ENCODE measurements at places on chromosomes 12 and 14. TPM values are rescaled to one million over a fixed set of nuclear protein-coding genes. Genes with fewer than 3 reads are reported as not detected.
A peak's percentile ranks its signal among the peaks of the same experiment; 100 is the strongest.

The SETD1B gene
- 6.1 TPM for total RNA-seq

The DUSP16 gene
- 15.0 TPM for total RNA-seq

The ENDOU gene
- total RNA-seq: 0.34 TPM

DNA sequence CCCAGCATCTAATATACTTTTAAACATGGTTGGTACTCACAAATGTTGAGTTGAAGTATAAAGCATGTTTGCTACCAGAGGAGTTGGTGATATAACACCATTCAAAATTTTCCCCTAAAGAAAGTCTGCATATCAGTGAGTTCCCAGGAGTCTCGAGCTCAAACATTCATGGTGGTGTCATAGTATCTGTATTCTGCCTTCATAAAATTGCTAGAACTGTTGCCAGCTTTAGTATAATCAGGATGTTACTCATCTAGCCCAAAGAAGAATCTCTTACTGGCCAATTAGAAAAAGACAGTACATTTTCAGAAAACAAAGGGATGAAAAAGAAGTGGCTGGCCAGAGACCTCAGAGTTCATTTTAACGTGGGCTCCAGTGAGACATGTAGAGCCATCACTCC, 374.7 kb downstream of the KCNH5 start:
- DNase-seq: peak; percentile 61

DNA sequence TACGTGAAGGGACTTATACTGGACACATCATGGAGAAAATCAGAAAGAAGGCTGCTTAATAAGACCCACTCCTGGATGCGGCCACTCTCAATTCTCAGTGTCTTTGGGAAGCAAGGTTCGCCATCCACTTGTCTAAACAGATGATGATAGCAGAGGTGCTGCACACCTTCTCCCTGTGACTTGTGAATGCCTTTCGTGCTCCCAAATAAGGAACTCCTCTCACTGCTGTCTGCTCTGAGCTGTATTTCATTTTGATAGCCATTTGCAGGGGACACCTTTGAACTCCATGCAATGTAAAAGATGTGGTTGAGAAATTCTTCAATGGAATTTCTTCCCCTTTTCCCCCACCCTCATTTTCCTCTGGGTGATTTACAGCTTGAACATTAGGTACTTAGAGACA, 11.6 kb downstream of the RMST start:
- DNase-seq: no peak

- no peak for DNase-seq
Measured at GRCh38 chr12:3020399-3020798, 56.8 kb upstream of the TSPAN9 start.

- peak; percentile 76 for DNase-seq
Measured at GRCh38 chr12:131795690-131796410, 32.3 kb upstream of the MMP17 start.

The GLS2 gene
- total RNA-seq: 0.65 TPM

The LRCOL1 gene
- total RNA-seq: not detected

DNA sequence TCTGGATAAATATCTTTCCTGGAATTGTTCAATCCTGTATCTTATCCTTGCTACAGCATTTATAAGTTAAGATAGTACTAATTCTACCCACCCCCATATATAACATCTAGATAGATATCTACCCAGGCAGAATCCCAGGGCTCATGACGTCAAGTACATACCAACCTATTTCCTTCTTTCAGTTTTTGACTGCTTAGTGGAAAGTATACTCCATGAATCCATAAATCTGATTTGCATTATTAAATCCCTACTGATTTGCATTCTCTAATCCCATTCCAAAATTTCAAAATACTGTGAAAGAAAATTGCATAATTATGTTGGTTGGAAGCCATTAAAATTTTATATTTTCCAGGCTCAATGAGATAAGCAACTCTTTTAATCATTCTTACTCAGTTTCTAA, 111.7 kb downstream of the KITLG start:
- no peak for DNase-seq

DNA sequence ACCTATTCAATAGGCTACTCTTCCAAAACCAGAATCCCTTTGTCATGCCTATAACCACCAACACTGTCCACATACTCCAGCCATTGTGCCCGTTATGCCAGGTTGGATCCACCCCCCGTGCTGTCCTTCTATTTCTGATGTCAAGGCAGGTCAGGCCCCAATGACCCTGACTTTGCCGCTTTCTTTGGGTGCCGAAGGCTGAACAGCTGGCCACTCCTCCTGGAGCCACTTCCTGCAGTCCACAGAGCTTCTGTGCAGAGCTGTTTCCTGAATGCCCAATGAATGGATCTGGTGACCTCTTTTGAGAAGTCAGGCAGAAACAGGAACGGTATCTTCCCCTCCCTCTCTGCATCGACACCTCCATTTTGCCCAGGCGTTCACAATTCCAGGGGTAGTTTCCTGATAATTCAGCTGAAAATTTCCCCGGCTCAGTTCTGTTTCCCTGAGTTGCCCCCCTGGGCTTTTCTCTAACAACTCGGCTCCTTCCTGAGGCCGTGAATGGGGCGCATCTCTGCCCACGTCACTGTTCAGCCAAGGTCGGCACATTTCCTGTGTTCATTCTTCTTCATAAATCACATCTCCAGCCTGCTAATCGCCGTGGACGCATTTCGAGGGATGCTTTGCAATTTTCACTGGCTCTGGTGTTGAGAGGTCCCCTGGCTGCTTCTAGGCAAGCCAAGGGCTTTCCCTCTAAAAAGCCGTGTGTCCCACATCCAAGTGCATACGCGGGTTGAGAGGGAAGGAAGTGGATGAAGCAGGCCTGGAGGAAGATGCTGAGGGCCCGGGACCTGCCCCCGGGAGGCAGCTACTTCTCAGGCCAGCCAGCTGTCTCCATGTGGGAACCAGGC, 86.5 kb downstream of the PAPOLA start:
- DNase-seq: no peak

DNA sequence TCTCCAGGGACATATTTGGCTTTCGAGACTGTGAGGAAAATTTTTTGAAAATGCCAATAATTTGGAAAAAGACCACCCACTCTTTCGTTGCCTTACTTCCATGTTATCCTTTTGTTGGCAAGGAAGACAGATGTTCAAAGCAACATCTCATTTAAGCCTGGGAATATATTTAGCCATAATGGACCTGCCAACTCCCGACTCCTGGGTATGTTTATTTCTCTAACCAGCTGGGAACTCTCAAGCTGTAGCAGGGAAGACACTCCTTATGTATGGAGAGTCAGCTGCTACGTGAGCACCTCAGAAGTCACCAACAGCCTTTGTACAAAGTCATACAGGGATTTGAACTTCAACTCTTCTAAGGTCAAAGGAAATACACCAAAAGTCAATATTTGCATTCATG, 96.5 kb upstream of the DAAM1 start:
- DNase-seq: no peak

The RHNO1 gene
- total RNA-seq: 33.4 TPM

GRCh38 chr12:105444653-105445102, 114.2 kb downstream of the C12orf75 start:
- peak; percentile 92 for DNase-seq

GRCh38 chr12:49636979-49637755, 13.8 kb downstream of the PRPF40B start:
- peak; percentile 39 for DNase-seq

- no peak for DNase-seq
Measured at GRCh38 chr12:124301084-124301654, 6.3 kb downstream of the RFLNA start.

GRCh38 chr14:100850841-100851585, 25.1 kb downstream of the MEG3 start:
- DNase-seq: no peak

- DNase-seq: no peak
Measured at GRCh38 chr12:124626971-124627411, 59.6 kb upstream of the NCOR2 start.

GRCh38 chr14:48391661-48392060, 716.3 kb upstream of the MDGA2 start:
- peak; percentile 0 for DNase-seq

DNA sequence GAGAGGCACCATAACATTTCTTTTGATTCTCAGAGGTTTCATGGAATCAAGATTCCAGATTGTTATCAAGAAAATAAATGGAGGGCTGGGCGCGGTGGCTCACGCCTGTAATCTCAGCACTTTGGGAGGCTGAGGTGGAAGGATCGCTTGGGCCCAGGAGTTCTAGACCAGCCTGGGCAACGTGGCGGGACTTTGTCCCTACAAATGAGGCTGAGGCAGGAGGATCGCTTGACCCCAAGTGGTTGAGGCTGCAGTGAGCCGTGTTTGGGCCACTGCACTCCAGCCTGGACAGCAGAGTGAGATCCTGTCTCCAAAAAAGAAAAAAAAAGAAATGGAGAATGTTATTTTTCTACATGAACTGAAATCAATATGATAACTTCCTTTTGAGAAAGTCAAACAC, 1.3 kb downstream of the SLC39A9 start:
- DNase-seq: no peak

DNA sequence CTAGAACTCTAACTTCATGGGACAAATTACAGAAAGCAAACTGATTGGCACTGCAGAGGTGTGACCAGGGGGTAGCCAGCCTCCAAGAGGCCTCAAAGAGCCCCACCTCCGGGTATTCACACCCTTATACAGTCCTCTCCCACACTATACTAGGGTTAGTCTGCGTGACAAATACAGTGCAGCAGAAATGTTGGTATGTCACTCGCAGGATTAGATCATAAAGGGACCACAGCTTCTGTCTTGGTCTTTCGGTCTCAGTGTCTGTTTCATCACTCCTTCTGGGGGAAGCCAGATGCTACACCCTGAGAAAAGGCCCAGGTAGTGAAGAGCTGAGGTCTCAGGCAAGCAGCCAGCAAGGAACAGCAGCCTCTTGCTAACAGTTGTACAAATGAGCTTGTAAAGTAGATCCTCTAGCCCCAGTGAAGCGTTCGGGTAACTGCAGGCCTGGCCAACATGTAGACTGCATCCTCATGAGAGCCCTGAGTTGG, 68.9 kb upstream of the SAV1 start:
- no peak for DNase-seq

- DNase-seq: no peak
Measured at GRCh38 chr12:123223241-123223668, 9.7 kb downstream of the MPHOSPH9 start.

GRCh38 chr12:50242751-50243191, 40.5 kb downstream of the LIMA1 start:
- DNase-seq: peak; percentile 68

DNA sequence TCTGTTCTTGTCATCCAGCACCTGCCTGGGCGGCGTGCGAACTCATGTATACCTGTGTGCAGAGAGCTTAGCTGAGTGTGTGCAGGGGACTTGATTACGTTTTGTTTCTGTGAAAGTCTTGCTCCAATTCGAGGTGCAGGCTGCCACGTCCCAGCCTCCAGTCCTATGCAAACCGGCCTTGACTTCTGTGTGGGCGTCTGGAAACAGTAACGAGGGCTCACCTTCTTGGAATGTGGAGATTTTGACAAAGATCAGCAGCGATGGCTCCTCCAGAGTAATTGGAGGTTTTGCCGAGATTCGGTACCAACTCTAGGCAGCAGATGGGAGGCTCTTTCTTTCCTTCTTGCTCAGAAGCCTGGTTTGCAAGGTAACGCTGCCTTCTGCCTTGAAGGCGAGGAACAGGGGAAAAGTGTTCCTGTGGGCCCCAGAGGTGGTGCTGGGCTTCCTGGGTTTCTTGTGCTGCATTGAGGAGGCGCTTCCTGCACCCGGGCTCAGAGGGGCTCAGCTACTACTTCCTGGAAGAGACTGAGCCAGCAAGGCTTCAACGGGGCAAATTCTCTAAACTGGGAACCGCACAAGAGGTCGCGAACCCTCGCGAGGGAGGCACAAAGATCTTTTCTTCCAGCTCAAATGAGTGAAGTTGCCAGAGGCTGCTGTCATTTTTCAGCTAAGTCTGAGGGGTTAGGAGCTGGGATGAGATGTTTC, 249.0 kb downstream of the AACS start:
- DNase-seq: no peak

The VSX2 gene
- total RNA-seq: not detected

DNA sequence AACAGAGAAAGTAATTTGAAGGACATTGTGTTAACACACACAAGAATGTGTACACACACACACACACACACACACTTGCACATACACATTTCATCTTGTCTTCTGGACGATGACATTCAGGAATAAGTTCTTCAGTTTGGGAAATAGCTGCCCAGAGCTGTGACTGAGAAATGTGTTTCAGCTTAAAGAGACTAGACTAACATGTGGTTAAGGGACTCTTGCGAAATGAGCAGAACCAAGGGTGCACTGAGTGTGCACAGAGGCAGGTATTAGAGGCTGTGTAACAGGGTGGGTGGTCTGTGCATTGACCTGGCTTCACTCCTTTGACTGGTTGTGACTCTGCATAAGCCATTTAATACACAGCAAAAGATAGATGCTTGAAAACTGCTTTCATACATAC, 29.4 kb upstream of the KCNA5 start:
- no peak for DNase-seq

DNA sequence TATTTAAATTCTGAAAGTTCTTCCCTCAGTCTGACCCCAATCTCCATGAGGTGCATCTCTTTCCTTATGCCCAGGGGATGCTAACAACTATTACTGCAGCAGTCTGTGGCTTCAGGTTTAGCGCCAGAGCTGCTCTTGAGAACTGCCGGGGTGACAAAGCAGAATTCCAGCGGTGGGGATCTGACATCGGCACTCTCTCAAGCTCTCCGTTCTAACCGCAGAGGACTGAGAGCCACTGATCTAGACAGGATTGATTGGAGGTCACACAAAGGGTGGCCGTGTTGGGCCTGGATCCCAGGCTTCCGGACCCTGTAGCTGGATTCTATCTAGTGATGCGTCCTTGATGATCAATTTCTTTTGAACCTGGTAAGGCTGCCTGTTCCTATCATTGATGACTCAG, 155.6 kb upstream of the TMEM132C start:
- no peak for DNase-seq

GRCh38 chr14:31466554-31466953, 9.2 kb upstream of the DTD2 start:
- no peak for DNase-seq

DNA sequence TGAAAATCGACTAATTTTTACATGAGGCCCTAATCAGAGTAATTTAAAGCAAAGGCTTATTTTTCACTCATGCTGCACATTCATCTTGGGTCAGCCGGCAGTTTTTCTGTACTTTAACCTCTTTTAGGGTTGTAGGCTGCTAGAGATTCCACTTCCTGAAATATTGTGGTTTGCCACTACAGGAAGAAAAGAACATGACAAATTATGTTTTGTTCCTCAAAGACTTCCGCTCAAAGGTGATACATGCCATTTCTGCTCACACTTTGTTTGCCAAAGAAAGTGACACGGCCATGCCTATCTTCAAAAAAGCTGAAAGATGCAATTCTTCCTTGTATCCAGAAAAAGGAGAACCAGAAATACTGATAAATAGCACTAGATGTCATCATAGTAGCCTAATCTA, 183.4 kb upstream of the PPFIA2 start:
- no peak for DNase-seq

The TAS2R19 gene
- total RNA-seq: 0.49 TPM

- peak; percentile 62 for DNase-seq
Measured at GRCh38 chr12:112218150-112218549, 92.8 kb downstream of the TRAFD1 start.

GRCh38 chr14:70567791-70568190, 32.7 kb downstream of the MED6 start:
- peak; percentile 51 for DNase-seq

The LRIG3 gene
- 25.9 TPM for total RNA-seq
